Skeletal muscle tissue (tissue), 5 donors: ENCODE measurements at places on chromosomes 16 and 17. TPM values are rescaled to one million over a fixed set of nuclear protein-coding genes. Genes with fewer than 3 reads are reported as not detected.

RTN4RL1 gene
- total RNA-seq, result 1.0 TPM

RNF151 gene
- total RNA-seq, result not detected

C16orf96 gene
- total RNA-seq, result 0.52 TPM

LHX1 gene
- not detected for total RNA-seq

CBFA2T3 gene
- total RNA-seq, result 2.1 TPM

KCNG4 gene
- not detected for total RNA-seq

SPATA32 gene
- not detected for total RNA-seq

TBC1D3E gene
- not detected for total RNA-seq

SCGB1C2 gene
- not detected for total RNA-seq

RPAIN gene
- 32.4 TPM for total RNA-seq

PKMYT1 gene
- 2.1 TPM for total RNA-seq

SOST gene
- total RNA-seq, result not detected

TMIGD1 gene
- total RNA-seq, result not detected

CHP2 gene
- not detected for total RNA-seq

HAPSTR1 gene
- total RNA-seq, result 51.7 TPM

OTOA gene
- total RNA-seq, result under 0.01 TPM

TBC1D3 gene
- not detected for total RNA-seq

TCAP gene
- total RNA-seq, result 78.8 TPM

PRDM7 gene
- not detected for total RNA-seq

ZFPM1 gene
- 0.52 TPM for total RNA-seq

FNDC8 gene
- not detected for total RNA-seq

MKS1 gene
- total RNA-seq, result 10.4 TPM

EFCAB5 gene
- total RNA-seq, result 2.6 TPM

OR1F1 gene
- total RNA-seq, result not detected

PSME3 gene
- 31.8 TPM for total RNA-seq

CDH8 gene
- 1.0 TPM for total RNA-seq

TPSAB1 gene
- total RNA-seq, result 1.0 TPM

MT1H gene
- not detected for total RNA-seq

UMOD gene
- not detected for total RNA-seq
